ENCODE measurements at places on chromosomes 6 and 20. TPM values are rescaled to one million over a fixed set of nuclear protein-coding genes. Genes with fewer than 3 reads are reported as not detected.

DNA sequence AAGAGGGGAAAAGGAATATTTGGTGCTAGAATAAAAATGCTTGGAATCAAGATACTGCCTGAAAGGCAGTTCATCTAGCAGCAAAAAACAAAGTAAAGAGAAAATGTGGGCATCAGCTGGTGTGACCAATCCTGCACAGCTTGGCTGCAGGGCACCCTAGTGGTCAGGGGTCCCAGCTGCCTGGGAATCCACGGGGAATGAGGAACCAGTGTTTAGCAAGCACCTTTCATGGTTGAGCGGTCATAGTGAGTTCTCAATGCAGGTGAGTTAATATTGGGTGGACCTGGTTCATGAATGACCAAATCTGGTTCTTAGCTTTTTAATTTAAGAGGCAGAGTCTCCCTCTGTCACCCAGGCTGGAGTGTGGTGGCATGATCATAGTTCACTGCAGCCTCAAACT is 53.3 kb downstream of the CAP2 start:
- H3K36me3 ChIP-seq = no peaks in the 10 kb centered on the region
- no peak overlapping the region for H3K4me3 ChIP-seq
- no peak for DNase-seq
- no peak overlapping the region for H3K27ac ChIP-seq
- H3K4me1 ChIP-seq = no peaks in the 10 kb centered on the region

The TP53TG5 gene
- 0.23 TPM for polyA plus RNA-seq

DNA sequence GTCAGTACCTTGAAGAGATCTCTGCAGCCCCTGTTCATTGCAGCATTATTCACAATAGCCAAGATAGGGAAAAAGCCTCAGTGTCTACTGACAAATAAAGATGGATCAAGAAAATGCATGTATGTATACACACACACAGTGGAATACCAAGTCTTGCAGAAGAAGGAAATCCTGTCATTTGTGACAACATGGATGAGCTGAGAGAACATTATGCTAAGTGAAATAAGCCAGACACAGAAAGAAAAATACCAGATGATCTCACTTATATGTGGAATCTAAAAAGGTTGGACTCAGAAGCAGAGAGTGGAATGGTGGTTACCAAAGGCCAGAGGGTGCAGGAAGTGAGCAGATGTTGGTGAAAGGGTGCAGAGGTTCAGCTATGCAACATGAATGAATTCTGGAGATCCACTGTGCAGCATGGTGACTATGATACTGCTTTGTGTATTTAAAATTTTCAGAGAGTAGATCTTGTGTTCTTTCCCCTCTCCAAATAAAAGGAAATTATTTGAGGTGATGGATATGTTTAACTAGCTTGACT is 11.0 kb upstream of the SLC22A1 start:
- no peaks in the 10 kb centered on the region for H3K4me1 ChIP-seq
- no peaks in the 10 kb centered on the region for H3K27me3 ChIP-seq
- no peak for DNase-seq
- no peak overlapping the region for H3K4me3 ChIP-seq
- no peak overlapping the region for H3K27ac ChIP-seq
- no peaks in the 10 kb centered on the region for H3K36me3 ChIP-seq

- H3K4me1 ChIP-seq = no peaks in the 10 kb centered on the region
- H3K4me3 ChIP-seq = no peak overlapping the region
- no peaks in the 10 kb centered on the region for H3K27me3 ChIP-seq
- no peak for DNase-seq
- H3K27ac ChIP-seq = no peak overlapping the region
Measured at GRCh38 chr6:106247733-106248132, 77.8 kb downstream of the ATG5 start.

The SEC63 gene
- 132 TPM for polyA plus RNA-seq

The OR10C1 gene
- polyA plus RNA-seq = not detected

DNA sequence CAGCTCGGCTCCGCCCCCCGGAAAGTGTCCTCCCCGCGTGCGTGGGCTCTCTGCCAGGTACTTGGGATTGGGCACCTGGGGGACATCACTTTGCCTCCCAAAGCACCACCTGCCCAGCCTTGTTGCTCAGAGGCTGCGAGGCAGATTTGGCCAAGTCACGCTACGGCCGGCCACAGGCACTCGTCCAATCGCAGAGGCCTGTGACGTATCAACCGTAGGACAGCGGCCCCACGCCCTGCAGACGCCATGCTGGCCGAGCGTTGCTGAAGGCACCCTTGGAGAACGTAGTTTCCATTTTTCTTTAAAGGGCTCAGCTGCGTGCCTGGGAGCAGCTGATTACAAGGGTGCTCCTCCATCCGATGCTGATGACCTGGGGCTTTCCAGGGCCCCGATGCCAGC is 3.1 kb downstream of the NTSR1 start:
- H3K27me3 ChIP-seq = peaks cover 43% of the 10 kb centered on the region
- DNase-seq = no peak
- no peak overlapping the region for H3K27ac ChIP-seq
- no peaks in the 10 kb centered on the region for H3K4me1 ChIP-seq

The UBD gene
- polyA plus RNA-seq = 158 TPM
